ENCODE measurements at places on chromosomes 4 and X.

DNA sequence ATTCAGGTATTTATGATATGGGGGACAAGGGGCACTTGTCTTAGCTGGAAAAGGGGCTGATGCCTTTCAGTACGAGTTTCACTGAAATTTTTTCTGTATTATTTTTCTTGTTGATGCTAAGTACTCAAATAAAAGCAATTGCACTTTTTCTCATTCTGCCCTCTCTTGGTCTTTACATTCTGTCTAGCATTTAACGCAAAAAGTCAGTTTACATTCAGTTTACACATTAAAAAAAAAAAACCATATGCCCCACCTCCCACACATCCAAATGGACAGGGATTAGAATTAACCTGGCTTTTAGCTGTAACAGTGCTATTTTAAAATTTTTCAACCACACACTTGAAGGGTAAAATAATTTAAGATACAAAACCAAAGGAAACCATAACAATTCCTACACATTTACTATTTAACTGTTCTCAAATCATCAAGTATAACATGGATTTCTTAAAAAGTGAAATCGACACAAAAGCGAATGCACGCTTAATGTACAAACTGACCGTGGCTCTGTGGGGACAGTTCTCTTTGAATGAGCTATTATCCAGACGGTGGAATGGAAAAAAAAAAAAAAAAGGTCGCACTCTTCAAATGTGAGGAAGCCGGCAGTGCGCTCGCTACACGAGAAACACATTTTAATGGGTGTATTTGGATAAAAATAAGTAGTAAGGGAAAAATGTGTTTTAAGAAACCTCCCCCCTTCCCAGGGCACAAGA lies 1.4 kb downstream of the AMMECR1 start:
- DNase-seq: no peak

DNA sequence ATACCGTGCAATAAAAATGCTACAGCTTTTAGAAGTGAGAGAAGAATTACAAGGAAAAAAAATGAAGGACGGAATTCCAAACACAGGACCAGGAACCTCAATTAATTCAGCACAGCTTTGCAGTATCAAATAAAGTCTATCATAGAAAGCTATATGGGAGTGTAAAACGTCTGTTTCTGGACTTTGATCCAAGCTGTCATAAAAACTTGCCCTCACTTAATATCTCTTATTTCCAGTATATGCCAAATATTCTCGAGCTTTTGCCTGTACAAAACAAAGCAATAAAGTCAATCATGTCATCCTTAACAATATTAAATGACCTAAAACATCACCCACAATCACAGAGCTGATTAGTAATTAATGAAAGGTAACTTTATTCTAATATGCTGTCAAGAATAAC lies 4.2 kb downstream of the PDE5A start:
- DNase-seq: no peak

DNA sequence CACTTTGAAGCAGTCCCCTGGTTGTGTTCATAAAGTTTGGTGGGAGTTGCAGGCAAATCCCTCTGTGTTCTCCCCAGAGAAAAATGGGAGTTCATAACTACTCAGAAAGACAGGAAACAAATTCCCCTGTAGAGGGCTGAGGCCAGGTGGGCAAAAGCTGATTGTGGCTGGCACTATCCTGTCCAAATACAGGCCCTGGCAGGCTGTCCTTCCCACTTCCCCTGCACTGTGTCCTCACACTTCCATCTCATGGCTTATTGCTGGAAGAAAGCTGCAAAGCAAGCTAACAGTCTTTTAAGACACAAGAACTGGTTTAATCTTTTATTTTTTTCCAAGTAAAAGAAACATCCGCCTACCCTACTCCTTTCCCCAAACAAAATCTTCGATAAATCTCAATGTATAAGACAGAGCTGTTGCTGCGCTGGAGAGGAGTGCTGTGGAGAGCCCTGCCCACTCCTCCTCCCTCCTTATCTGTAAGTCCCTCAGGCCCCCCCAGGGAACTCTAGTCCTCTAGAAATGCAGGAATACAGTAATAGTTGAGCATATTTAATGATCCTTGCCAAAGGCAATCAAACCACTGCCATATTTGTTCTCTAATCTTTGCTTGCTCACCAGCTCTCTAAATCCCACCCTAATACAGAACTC lies 14.0 kb downstream of the TAPT1 start:
- DNase-seq: no peak

DNA sequence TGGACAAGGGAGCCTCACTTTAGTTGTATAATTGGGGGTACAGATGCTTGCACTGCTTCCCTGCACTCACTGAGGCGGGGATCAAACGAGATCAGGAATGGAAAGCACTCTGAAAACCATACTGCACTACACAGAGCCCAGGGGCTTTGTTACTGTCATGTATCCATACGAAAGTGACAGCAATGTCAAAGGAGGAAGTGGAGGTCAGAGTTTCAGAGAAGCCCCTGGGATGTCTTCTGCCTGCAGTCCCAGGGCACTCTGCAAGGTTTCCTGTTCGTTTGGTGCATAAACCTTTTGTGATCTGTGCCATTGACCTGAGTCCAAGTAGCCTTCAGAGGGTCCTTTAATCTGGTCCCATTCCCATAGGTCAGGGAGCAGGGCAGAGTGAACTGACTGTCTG lies 31.2 kb downstream of the RNF175 start:
- DNase-seq: no peak

GRCh38 chr4:1399508-1400190 lies 6.6 kb downstream of the NKX1-1 start:
- no peak for DNase-seq

GRCh38 chr4:10715696-10716095 lies 31.1 kb upstream of the CLNK start:
- no peak for DNase-seq

DNA sequence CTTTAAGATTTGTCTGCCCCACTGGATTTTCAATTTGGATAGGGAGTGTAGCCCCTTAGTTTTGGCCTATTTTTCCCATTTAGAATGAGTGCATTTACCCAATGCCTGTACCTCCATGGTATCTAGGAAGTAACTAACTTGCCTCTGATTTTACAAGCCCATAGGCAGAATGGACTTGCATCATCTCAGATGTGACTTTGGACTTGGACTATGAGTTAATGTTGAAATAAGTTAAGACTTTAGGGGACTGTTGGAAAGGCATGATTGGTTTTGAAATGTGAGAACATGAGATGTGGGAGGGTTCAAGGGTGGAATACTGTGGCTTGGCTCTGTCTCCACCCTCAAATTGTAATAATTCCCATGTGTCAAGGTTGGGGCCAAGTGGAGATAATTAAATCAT lies 2480.2 kb downstream of the PCDH7 start:
- no peak for DNase-seq

DNA sequence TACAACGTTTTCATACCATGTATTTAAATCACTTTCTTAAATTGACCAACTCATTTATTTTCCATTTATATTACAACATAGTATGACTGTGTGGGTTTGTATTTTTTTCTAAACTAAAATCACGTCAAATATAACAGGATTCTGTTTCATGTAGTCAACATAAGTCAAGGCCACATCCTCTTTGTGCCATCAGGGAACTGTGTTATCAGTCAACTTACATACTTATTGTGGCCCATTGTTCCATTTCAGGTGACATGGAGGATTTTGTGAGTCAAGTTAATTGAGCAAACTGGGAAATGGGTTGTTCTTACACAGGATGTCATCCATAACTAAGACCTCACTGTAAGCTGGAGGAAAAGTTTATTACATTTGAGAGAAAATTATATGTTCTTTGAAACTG lies 35.9 kb downstream of the STK26 start:
- no peak for DNase-seq

DNA sequence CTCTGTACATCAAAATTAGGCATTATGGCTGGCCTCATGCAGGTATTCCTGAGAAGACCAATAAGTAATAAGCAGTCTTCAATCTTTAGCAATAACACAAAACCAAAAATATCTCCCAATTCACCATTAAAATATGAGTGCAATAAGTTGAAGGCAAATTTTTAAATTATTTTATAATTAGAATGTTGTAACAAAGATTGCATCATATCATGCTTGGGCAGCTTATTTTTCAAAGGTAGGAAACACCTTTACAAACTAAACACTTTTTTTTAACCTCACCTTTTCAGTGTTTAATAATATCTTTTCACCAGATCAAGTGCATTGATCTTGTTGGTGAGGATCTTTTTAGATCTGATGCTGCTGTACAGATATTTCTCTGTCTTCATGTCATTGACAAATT lies 592.9 kb upstream of the PITX2 start:
- DNase-seq: no peak

DNA sequence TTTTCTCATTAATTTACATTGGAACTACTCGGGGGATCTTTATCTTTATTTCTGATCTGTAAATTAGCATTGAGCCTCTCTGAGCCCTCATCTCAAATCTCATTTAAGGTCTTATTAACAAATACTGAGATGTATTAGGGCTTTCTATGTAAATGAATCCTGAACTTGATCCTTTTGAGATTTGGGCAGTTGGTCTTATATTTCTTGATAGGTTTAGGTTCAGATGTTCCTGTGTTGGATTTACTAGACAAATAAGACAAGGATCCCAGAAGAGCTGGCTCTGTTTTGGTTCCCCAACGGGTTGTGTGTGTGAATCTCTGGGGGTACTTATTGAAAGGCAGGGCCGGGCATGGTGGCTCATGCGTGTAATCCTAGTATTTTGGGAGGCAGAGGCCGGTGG lies 36.1 kb downstream of the LONRF3 start:
- no peak for DNase-seq
